ENCODE measurements at places on chromosomes 16 and 17. TPM values are rescaled to one million over a fixed set of nuclear protein-coding genes. Genes with fewer than 3 reads are reported as not detected.

DNA sequence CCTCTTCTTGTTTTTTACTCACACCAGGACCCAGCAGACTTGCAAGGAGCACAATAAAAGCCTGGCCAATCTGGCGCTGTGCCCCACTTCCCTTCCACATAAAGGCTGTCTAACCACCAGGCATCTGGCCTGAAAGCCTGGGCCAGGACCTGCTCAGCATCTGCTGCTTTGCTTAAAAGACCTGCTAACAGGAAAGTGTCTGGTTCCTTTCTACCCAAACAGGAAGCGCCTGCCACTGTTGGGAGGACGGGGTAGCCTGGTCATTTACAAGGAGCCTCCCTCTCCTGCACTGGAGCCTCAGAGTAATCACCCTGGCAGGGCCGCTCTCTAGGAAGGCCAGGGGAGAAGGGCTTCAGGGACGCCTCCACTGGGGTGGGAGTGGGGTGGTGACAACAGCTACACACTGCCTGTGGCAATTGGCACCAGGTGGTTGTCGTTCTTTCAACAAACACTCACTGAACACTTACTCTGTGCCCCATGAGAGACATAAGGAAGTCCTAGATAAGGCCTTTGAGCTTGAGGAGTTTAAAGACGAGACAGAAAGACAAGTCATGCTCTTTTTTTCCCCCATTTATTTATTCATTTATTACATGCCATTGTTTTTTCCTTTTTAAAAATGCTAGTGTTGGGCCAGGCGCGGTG is 6.3 kb upstream of the MMP28 start:
- H3K36me3 ChIP-seq: no peaks in the 10 kb centered on the region
- H3K27ac ChIP-seq: peak overlapping the region; percentile 69
- H3K27me3 ChIP-seq: peaks cover 13% of the 10 kb centered on the region
- peak; percentile 86 for DNase-seq
- peaks cover 20% of the 10 kb centered on the region for H3K4me1 ChIP-seq

GRCh38 chr17:8697323-8697741 is 47.3 kb downstream of the CCDC42 start:
- H3K36me3 ChIP-seq: no peaks in the 10 kb centered on the region
- H3K27me3 ChIP-seq: no peaks in the 10 kb centered on the region
- peak; percentile 71 for DNase-seq
- no peak overlapping the region for H3K4me3 ChIP-seq

- no peaks in the 10 kb centered on the region for H3K27me3 ChIP-seq
- H3K4me3 ChIP-seq: no peak overlapping the region
- H3K4me1 ChIP-seq: no peaks in the 10 kb centered on the region
- DNase-seq: no peak
- no peak overlapping the region for H3K27ac ChIP-seq
Observed at GRCh38 chr17:69802045-69802740, 272.8 kb upstream of the KCNJ16 start.

DNA sequence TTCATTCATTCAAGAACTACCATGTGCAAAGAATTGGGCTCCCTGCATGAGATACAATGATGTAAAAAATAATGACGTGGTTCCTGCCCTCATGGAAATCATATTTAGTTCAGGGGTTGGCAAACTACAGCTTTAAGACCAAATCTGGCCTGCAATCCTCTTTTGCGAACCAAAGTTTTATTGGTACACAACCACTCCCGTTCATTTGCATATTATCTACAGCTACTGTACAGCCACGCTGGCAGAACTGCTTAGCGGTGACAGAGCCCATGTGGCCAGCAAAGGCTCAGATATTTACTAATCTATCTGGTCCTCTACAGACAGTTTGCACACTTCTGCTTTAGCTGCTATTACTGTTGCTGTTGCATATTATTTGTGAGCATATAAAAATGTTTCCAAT is 167.7 kb downstream of the XYLT1 start:
- no peak for DNase-seq
- no peaks in the 10 kb centered on the region for H3K36me3 ChIP-seq
- H3K4me3 ChIP-seq: no peak overlapping the region
- H3K27me3 ChIP-seq: no peaks in the 10 kb centered on the region
- H3K27ac ChIP-seq: no peak overlapping the region

DNA sequence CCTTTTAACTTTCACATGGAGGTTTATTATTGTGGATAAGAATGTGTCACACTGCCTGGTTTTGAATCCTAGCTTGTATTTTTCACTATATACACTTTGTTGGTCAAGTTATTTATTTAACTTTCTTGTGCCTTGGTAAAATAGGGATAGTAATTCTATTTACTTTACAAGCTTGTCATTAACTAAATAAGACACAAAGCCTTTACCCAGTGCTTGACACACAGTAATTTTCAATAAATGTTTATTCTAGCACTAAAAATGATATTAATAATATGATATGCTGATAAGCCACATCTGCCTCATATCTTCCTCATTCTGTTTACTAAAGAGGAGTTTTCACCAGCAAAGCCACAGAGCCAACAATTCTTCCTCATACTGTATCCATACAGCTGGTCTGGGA is 27.8 kb downstream of the MYH10 start:
- DNase-seq: no peak
- no peak overlapping the region for H3K4me3 ChIP-seq
- no peak overlapping the region for H3K27ac ChIP-seq
- no peaks in the 10 kb centered on the region for H3K27me3 ChIP-seq
- H3K36me3 ChIP-seq: peaks cover 13% of the 10 kb centered on the region
- peaks cover 8% of the 10 kb centered on the region for H3K4me1 ChIP-seq

DNA sequence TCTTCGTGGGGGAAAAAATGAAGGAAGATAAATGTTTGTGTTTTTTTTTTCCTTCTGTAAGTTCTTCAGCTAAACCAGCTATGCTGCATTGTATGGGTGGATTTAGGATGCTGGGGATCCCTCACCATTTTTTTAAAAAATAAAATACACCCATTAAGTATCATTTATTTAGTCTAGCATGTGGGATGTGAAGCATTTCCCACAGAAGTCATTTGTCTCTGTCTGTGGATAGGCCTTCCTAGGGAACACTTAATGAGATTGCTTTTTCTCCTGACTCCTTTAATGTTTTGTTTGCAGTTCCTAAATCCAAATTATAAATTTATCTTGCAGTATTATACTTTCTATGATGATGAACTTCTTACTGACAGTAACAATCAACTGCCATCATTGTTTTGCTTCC is 146.7 kb downstream of the PPM1E start:
- no peak overlapping the region for H3K27ac ChIP-seq
- no peaks in the 10 kb centered on the region for H3K4me1 ChIP-seq
- H3K27me3 ChIP-seq: no peaks in the 10 kb centered on the region
- H3K4me3 ChIP-seq: no peak overlapping the region
- no peaks in the 10 kb centered on the region for H3K36me3 ChIP-seq

DNA sequence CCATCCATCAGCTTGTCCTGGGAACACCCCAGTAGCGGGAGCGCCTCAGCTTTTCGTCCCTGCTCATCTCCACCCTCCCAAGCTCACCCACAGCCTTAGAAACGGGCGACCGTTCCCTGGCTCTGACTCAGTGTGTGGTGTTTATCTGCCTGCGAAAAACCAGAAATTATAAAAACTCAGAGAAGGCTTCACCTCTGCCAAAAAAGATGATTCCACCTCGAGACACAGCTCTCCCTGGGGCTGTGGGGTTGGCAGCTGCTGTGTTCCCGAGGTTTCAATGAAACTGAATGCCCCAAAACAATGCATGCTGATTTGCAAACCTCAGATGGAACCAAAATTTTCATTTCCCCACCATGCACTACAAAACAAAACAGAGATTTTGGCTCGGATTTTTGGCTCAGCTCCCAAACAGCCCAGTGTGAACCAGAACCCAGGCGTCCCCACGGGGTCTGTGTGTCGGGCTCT is 62.4 kb upstream of the MED9 start:
- no peak overlapping the region for H3K4me3 ChIP-seq
- peaks cover 40% of the 10 kb centered on the region for H3K4me1 ChIP-seq
- H3K36me3 ChIP-seq: no peaks in the 10 kb centered on the region
- peaks cover 3% of the 10 kb centered on the region for H3K27me3 ChIP-seq
- peak; percentile 45 for DNase-seq

DNA sequence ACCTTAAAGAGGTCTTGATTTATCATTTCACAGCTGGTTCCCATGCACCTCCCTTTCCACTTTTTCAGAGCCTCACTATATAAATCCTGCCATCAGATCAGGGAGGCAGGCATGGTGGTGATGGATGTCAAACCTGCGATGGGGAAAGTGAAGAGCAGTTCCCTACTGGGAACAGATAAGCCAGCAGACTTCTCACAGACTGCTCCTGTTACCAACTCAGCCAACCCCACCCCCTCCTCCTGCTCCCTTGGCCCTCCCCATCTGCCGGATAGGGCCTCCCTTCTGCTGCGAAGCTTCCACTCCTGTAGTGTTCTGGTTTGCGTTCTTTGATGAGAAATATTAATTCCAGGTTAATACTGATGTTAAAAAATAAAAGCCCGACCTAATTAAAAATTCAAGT is 232.1 kb downstream of the STX8 start:
- peaks cover 3% of the 10 kb centered on the region for H3K4me1 ChIP-seq
- no peak overlapping the region for H3K4me3 ChIP-seq
- no peaks in the 10 kb centered on the region for H3K27me3 ChIP-seq

DNA sequence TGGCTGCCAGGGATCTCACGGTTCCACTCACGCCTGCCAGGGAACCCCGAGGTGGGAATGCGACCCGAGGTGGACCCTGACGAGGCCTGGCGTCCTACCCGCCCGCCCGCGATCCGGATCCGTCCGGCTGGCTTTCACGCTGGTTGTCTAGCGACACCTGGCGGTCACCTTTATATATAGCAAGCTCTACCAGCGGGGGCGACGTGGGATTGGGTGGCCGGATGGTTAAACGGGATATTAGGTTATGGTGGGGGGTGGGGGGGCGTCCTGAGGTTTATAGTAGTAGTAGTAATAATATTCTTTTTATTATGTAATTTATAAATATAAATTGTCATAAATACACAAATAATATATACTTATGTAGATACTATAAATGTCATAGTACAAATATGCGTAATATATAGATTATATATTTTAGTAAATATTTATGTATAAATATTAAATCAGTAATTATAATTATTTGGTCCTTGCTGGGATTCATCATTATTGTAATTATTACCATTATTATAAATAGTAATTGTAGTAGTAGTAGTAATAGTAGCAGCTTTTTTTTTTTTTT is 136.9 kb downstream of the KCNJ12 start:
- peaks cover 5% of the 10 kb centered on the region for H3K27me3 ChIP-seq
- no peak overlapping the region for H3K27ac ChIP-seq
- no peaks in the 10 kb centered on the region for H3K36me3 ChIP-seq
- H3K4me3 ChIP-seq: no peak overlapping the region

- no peaks in the 10 kb centered on the region for H3K4me1 ChIP-seq
- H3K27ac ChIP-seq: no peak overlapping the region
Observed at GRCh38 chr17:32672711-32673110, 185.9 kb downstream of the CDK5R1 start.

DNA sequence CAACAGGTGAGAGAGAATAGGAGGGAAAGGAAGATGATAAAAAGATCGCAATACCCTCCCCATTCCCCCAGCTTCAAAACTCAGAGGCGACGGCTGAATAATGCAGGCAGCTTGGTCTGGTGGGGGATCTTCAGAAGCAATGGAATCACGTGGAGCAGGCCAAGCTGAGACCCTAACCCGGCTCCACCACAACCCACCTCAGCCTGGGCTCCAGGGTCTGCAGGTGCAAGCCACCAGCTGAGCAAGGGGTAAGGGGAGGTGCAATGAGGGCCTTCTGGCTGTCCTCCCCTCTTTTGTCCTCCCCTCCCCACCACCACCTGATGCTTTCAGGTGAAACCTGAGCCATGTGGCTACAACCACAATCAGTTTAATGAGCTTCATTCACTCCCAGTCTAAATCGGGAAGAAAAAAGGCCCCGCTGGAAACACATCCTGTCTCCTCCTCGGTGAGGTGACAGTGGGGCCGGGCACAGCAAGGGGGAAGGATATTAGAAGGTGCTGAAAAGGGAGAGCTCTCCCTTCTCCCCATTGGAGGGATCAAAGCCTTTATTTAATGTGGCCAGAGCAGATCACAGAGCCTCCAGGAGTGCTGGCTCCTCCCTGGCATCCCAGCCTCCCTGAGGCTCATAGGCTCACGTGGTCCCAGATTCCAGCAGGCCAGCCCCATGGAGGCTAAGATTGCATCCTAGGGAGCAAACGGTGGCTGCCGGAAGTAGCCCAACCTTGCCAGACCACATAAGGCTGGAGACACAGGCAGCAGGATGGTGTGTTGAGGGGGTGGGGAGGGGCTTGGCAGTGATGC is 261.0 kb downstream of the SOX9 start:
- peaks cover 10% of the 10 kb centered on the region for H3K4me1 ChIP-seq
- H3K27ac ChIP-seq: no peak overlapping the region
- no peak for DNase-seq
- H3K4me3 ChIP-seq: no peak overlapping the region
- no peaks in the 10 kb centered on the region for H3K27me3 ChIP-seq

CD300A gene
- 2.5 TPM for total RNA-seq

MT1A gene
- total RNA-seq: 0.58 TPM
